ENCODE measurements at places on chromosomes 5 and 9.

DNA sequence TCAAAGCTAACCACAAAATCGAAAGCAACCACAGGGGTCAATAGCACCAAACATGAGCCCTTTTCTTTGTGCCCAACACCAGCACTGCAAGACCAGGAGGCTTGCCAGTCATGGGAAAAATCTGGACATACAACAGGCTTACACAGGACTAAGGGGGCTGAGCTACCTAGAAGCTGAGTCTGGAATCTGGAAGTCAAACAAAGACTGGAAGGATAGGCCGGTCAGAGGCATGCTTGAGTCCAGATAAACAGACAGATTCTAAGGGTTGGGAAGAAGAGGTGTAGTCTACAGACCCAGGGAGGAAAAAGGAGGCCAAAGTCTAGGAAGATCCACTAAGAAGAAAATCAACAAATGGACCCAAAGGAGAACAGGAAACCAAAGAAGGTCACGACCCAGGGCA lies 73.3 kb downstream of the MYO10 start:
- DNase-seq: no peak

DNA sequence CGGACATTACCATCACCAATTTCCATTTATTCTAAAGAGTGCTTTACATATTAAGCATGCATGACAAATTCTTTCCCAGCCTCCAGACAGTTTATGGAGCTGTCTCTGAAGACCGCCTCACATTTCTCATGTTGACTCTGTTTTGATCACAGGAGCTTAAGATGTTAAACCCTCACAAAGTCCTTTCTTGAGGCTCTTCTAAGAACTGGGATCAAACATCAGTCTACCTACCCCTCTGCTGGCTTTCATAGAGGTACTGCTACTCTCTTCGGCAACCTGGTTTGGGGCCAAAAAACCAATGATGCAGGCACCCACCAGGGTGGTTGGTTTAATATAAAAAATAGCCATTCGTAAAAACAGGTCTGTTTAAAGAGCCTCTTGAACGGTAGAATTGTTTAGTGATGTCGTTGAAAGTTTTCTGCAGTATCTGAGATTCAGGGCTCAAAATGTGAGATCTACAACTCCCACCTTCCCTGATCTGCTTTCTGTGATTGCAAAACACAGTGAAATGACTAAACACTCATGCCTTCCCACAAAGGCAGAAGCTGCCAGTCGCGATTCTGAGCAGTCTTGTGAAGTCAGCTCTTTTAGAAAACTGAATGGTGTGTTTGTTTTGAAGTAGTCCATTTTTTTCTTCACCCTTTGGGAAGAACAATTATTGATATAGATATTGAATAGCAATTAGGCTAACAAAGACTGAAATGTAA lies 3.5 kb downstream of the RXFP3 start:
- DNase-seq: no peak

GRCh38 chr5:142874540-142874939 lies 104.4 kb downstream of the ARHGAP26 start:
- peak; percentile 66 for DNase-seq

GRCh38 chr5:172178991-172179989 lies 8.7 kb downstream of the STK10 start:
- DNase-seq: no peak

- no peak for DNase-seq
These were observed 181.6 kb upstream of the MAP1B start for GRCh38 chr5:71925608-71926091.

GRCh38 chr9:9817176-9817575 lies 795.6 kb downstream of the PTPRD start:
- no peak for DNase-seq

GRCh38 chr5:157076558-157076957 lies 17.6 kb upstream of the HAVCR1 start:
- DNase-seq: no peak

GRCh38 chr5:115813719-115814118 lies 2.7 kb downstream of the CDO1 start:
- no peak for DNase-seq

- DNase-seq: no peak
These were observed 441.5 kb downstream of the DNAH5 start for GRCh38 chr5:13503017-13503416.

DNA sequence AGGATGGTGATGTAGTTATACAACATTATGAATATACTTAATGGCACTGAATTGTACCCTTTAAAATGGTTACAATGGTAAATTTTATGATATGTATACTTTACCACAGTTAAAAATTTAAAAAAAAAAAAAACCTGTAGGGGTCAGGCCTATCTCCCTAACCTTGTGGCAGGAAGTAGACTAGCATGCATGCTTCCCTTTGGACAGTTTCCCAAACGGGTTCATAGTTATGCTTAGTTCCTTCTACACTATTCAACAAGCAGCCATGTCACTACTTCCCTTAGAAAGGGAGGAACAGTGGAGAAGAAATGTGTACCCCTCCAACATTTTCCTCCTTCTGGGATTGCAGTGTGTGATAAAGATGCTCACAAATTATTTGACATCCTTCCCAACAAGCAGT lies 32.5 kb downstream of the IDNK start:
- no peak for DNase-seq

DNA sequence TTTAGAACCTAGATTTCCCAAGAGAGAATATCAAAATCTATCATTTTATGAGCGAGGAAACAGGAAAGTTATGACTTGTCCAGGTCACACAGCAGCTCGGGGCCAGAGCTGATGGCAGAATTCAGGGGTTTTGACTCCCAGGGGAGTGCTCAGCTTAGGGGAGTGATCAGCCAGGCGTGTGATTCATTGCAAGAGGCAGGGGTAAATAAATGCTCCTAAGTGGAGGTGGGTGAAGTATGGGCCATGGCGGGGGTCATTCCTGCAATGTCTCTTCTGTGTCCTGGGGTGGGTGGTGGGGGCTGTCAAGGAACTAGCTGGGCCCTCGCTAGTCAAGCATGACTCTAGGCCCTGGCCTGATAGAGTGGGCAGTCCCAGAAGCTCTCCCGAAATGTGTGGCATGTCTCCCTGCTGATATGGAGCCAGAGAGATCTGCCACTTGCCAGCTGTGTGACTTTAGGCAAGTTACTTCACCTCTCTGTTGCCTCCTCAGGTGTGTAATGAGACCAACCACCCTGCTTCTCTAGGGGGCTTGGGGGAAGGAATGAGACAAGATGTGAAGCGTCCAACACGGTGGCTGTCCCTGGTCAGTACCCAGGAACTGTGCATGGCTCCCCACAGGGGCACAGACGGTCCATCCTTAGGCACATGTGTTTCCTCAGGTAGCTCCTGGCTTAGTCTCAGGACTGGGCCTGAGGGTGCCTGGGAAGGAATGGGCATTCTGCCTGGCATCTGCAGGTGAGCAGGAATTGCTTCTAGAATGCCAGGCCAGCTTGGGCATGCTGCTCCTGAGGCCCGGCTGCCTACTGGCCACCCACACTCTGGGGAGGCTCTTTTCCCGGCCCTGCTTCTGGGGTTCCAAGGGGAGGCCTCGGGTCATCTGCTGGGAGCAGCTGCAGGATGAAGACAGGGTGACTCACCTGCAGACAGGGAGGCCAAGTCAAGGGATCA lies 36.5 kb upstream of the SH3PXD2B start:
- peak; percentile 28 for DNase-seq

- no peak for DNase-seq
These were observed 33.4 kb downstream of the SARDH start for GRCh38 chr9:133704711-133705181.

- no peak for DNase-seq
These were observed 10.7 kb upstream of the PTGR1 start for GRCh38 chr9:111610149-111610548.

GRCh38 chr5:151448038-151448985 lies 909 bp downstream of the SLC36A1 start:
- DNase-seq: peak; percentile 44

DNA sequence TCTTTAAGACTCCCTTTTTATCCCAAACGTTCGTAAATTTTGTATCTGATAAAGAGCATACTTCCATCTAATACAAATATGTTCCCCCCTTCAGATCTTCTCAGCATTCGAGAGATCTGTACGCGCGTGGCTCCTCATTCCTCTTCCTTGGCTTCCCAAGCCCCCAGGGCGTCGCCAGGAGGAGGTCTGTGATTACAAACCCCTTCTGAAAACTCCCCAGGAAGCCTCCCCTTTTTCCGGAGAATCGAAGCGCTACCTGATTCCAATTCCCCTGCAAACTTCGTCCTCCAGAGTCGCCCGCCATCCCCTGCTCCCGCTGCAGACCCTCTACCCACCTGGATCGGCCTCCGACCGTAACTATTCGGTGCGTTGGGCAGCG lies 19.9 kb downstream of the CDKN2A start:
- no peak for DNase-seq

- DNase-seq: no peak
These were observed 53.9 kb upstream of the ZFR start for GRCh38 chr5:32498484-32498883.

DNA sequence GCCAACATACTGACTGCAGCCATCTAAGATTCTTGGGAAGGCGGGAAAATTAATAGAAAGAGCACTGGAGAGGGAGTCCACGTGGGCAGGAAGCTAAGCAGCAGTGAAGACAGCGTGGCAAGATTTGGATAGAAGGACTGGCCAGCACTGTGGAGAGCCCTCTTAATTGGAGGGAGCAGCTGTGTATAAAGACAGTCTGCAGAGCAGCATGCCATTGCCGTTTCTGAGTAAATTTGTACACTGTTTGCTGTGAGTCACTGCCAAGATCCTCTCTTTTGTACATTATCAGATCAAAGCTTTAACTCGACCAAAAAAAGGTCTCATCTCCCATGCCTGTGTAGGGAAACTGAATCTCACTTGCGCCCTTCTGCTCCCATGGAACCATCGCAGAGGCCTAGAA lies 45.3 kb downstream of the INSYN2B start:
- no peak for DNase-seq

DNA sequence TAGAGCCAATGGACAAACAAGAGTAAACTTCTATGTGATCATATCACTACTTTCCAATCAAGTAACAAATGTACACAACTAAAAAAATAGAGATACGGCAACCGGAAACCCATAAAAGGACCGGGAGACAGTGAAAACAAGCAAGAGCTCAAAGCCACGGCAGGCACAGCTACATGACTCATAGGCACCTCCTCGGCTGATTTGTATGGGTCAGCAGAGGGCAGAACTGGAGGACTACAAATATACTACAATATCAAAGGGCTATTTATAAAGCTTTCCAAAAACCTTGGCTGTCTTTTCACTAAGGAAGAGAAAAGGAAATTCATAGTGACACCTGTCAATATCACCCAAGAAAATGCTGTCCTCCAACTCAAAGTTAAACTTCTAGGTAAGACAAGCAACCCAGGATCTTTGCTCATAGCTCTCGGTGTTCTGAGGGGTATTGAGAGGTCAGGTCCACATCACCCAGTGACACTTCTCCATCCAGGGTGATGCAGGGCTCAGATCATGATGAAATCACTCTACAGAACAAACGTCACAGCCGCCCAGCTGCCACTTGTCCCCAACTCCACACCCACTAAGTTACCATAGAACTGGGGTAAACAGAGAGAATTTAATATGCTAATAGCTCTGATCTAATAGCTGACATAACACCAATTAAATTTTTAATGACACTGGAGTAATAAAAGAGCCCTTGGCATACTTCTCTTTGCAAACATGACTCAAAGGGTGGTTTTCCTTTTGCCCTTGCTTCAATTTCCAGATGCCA lies 41.3 kb downstream of the PFDN1 start:
- peak; percentile 86 for DNase-seq

DNA sequence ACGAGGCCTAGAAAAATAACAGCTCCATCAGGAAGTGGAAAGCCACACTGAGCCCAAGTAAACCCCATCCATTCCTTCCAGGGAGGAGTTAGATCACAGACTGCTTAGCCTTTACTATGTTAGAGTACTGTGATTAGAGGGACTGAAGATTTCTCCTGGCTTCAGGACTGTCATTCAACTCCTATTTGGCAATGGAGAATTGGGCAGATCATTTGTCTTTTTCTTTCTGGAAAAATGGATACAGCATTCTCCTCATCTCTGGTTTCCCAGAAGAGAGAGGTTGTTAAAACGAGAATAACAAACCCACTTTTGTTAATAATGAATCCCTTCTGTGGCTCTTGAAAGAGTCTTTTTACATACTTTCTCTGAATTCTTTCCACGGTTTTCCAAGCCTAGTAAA lies 150.4 kb downstream of the GABRB2 start:
- no peak for DNase-seq

DNA sequence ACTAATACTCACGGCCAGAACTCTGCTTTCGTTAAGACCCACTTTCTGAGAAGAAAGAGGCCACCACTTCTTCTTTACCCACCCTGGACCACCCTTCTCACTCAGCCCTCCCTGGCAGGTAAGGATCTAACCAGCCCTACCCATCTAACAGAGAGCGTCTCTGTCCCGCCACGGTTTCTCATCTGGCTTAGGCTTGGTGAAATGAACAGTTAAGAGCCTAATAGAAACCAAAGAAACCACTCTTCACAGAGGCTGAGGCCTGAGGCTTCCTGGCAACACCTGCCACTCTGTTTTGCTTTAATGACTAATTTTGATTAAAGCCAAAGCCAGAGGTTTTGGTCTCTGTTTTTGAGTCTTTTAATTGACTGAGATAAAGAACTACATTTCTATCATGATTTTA lies 354.1 kb upstream of the SLC30A5 start:
- DNase-seq: no peak

DNA sequence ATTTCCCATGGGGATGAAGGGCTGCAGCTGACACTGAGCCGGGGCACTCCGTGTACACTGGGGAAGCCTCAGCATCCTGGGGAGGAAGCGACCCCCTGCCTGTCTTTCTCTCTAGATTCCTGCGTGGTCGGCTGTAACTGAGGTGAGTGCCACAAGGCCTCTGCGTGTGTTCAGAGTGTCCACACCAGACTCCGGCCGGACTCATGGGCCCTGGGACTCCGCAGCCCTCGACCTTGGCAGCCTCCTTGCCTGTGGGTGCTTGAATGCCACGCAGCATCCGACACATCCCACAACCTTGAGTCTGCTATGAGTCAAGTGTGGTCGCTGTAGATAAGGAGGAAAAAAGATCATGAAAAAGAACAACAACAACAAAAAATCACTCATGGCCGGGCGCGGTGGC lies 23.4 kb downstream of the PAEP start:
- DNase-seq: no peak

DNA sequence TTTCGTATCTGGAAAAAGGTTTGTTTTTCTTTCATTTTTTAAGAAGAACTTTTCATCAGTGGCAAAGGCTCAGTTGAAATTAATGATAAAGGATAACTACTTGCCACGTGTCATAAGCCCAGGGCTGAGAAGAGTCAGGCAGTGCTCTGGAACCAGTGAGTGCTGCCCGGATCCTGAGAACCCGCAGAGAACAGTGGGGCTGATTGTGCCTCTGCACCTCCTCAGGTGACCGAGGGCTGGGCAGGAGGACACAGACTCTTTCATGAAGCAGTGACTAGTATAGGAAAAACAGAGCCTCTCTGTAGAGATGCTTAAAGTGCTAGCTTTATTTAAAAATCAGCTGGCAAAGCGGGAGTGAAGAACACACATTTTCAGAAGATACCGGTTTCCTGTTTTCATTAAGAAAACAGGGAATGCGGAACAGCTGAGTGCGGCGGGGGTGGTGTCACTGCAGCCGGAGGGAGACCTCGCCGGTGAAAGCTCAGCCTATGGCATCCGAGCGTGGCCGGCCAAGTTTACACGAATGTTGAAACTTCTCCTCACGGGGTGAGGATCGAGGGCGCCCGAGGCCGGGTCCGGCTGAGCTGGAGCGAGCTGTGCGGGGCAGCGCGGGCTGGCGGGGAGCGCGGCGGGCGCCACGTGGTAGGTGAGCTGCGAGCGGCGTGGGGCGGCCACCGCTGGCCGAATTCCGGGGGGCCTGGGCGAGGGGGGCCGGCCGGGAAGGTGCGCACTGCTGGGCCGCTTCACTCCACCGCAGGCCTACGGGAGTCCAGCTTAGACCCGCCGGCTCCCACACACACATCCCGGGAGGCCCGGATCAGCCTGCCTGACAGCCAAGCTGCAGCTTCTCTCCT lies 134.7 kb upstream of the DMRT1 start:
- peak; percentile 73 for DNase-seq
